ENCODE measurements at places on chromosomes 6 and 20.

DNA sequence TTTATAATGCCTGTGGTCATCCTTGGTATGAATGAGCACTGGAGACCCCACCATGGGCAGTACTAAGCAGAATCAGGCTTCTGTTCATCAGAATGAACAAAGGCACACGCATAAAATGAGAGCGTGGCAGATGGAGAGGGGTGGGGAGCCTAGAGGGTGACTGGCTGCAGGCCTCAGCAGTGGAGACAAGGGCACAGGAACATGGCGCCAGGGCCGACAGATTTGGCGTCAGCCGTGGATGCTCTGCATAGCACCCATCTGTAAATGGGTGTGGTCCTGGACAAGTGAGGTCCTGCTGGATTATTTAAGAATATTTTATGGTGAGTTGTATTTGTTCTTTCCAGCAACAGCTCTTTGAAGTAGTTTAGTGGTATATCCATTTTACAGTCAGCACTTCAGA, 33.1 kb downstream of the E2F3 start:
- DNase-seq: no peak

GRCh38 chr6:73727114-73727513, 31.1 kb downstream of the CD109 start:
- DNase-seq: no peak

- DNase-seq: no peak
Measured at GRCh38 chr20:58378704-58379103, 10.3 kb upstream of the VAPB start.

- peak; percentile 91 for DNase-seq
Measured at GRCh38 chr6:17962436-17963031, 24.9 kb downstream of the KIF13A start.

- peak; percentile 27 for DNase-seq
Measured at GRCh38 chr6:34922177-34922663, 33.2 kb downstream of the ANKS1A start.

GRCh38 chr20:49964964-49965780, 17.6 kb upstream of the SNAI1 start:
- DNase-seq: no peak

DNA sequence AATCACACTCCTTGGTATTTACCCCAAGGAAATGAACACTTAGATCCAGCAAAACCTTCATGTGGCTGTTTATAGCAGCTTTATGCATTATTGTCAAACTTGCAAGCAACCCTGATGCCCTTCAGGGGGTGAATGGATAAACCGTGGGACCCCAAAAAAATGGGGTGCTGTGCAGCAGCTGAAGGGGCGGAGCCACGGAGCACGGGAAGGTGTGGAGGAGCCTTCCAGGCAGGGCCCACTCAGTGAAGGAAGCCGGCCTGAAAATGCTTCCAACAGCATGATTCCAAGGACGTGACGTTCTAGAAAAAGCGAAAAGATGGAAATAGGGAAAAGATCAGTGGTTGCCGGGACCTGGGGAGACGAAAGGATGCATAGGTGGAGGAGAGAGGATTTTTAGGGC, 25.6 kb upstream of the FRMD1 start:
- no peak for DNase-seq

DNA sequence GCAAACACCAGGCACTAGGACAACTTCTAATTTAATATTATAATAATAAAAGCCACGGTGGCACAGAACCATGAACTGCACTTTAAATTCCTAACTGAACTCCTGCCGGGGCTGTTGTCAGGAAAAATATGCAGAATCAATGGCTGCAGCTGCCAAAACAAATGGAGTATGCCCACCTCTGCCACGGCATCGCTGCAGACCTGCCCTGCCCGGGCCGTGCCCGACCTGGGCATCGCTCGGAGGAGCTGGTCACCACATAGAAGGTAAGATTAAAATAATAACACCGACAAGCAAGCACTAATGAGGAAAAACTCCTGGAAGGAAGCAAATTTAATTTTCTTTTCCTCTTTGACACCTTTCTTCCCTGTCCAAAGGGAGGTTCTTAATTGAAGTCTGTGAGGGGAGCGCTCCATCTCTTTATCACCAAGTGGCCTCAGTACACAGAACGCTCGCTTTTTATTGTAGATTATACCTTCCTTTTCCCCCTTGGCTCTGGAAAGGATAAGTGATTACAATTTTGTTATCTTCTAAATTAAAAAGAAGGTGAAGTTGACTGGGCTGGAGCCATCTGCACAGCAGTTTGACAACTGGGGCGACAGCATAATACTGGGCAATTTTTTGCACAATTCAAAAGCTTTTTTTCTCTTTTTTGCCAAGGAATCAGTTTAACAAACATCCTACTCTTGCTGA, 351.3 kb downstream of the ZFAND3 start:
- DNase-seq: no peak

DNA sequence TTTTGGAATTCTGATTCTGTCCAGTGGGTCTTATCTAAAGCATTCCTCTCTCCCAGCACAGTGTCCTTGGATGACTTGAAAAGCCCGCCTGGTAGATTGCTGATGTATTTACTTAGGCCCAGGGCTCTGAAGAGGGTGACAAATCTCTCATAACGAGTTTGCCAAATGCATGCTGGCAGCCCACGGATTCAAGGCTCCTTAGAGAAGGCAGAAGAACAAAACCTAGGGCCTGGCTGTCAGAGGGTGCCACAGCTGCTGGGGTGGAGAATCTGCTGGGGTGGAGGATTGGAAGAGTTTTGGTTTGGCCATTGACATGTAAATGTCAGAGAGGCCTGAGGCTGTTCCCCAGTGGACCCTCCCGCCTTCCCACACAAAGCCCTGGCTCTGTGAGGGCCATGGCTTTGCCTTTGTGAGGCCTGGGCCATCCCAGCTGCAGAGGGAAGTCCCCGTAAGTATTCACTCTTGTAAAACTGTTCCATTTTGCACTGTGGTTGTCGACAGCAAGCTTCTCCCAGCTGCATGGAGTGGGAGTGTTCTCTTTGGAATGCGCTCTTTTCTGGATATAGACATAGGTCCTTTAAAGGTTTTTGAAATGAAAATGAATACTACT, 50.3 kb downstream of the ANKRD6 start:
- no peak for DNase-seq

DNA sequence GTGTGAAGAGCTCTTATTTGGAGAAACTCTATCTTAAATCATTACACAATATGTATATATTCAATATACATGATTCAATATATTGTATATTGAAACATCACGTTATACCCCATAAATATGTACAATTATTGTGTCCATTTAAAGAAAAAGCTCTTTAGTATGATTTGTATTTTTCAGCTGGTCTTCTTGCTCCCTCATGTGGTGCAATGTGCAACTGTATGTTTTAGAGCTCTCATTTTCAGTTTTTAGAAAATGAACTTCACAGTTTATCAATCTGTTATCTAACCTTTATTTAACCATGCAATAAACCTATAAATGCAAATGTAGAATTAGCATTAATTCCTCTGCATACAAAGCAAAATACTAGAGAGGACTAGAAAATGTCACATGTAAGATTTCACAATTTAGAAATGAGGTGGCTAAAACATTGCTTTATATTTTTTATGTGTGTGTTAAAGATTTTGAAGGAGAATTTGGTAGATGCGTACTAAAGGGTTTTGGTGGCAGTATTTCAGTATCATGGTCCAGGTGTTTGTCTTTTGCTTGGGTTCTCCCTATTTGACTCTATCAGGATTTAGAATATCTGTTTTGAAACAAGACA, 167.1 kb downstream of the PHF3 start:
- no peak for DNase-seq

DNA sequence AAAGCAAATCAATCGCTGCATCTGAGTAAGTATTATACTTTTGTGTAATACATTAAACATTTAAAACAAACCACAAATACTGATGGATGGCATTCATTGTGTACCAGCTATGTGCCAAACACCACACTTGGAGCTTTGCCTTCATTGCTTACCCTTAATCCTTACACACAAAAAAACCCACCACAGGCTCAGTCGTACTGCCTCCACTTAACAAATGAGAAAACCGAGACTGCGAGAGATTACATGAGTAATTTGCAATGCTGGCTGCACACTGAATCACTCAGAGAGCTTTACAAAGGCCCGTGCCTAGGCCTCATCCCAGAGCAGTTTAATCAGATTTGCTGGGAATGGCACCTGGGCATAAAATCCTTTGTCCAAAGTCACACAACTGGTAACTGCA, 130.5 kb downstream of the EDN1 start:
- no peak for DNase-seq

DNA sequence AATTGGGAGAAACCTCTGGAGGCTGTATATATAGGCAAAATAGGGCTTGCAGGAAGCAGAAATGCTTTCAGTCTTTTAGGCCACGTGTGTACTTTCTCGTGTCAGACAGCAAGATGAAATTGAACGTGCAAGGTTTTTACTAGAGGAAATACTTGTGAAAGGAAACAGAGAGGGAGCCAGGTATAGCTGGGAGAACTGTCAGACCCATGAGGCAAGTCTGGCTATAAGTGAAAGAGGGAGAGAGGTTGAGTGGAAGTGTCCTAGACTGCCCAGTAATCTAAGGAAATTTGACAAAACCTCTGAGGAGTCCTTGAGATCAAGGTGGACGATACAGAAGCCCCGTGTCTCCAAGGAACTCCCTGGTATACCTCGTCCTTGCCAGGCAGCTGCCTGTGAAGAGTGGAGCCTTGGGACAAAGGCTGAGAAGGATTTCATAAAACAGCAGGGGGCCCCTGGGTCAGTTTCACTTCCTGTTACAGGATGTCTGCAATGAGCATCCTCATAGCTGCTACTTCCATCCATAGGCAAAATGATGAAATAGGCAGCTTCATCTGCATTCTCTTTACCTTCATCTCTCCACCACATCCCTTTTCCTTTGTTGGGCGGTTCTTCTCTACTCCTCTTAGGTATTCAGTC, 114.4 kb upstream of the MAP3K7 start:
- no peak for DNase-seq

DNA sequence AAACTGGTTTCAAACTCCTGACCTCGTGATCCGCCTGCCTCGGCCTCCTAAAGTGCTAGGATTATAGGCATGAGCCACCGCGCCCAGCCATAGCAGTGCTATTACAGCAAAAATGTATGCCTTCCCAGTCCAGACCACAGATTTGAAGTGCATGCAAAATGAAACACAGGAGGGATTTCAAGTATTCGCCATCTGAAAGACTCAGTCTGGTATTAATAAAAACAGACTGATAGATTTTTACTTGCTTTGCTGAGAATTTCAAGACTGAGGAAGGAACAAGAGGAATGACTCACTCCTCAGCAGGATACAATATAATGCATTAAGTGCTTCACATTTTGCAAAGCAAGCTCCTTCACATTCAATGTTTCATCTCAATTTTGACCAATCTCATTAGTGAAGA, 134.9 kb downstream of the TMEM200A start:
- DNase-seq: peak; percentile 74

Measured in non-pigmented ciliary epithelial cell (primary cell).